ENCODE measurements at places on chromosomes 16 and 17.

DNA sequence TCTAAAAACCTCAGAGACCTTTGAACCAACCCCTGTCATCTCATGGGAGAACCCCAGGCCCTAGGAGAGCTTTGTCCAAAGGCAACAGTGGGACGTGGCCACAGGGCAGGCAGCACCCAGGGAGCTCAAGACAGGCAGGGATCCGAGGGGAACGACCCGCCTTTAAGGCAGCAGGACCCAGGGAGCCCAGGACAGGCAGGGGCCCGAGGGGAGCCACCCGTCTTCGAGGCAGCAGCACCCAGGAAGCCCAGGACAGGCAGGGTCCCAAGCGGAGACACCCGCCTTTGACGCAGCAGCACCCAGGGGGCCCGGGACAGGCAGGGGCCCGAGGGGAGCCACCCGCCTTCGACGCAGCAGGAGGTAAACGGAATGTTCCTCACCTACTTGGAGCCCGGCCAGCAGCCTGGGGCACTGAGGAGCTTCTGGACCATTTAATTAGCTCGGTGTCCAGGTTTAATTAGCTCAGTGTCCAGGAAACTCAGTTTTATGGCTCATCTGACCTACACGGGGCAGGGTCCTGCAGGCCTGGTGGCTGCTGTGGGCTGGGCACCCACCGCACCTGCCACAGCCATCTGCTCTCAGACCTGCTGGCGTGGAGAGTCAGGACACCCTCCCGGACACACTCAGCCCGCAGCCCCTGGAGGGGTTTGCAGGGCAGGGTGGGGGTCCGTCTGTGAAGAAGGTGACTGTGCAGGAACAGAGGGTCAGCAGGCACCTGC lies 24.4 kb downstream of the PIEZO1 start:
- DNase-seq = no peak

DNA sequence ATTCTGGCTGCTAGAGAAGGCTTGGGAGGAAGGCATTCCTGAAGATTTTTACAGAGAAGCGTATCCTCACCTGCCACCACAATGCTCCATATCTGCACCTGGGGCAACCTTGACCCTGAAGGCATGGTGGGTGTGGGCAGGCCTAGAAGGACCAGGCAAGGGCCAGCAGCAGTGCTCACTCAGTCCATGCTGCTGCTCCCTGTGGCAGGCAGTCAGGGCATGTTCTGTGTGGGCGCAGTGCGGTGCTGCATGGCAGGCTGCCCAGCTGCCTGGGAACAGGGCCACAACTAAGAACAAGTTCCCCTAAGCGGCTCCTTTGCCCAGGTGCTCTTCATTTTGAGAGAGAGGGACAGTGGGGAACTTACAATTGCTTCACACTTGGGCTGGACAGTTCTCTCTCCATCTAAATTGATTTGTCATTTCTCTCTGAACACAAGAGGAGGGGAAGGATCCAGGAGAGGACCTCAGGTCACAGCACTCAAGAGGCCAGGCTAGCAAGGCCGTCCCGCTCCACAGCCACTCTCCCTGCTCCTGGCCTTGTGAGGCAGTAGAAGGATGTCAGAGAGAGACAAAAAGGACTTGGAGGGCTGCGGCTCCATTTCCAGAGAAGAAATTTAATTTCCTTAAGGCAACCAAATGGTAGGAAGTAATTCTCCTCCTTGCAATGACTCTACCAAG lies 158.8 kb downstream of the AATF start:
- no peak for DNase-seq

GRCh38 chr17:46167826-46168569 lies 25.2 kb downstream of the KANSL1 start:
- no peak for DNase-seq

GRCh38 chr17:45098869-45099616 lies 33.3 kb downstream of the PLCD3 start:
- DNase-seq = peak; percentile 69

GRCh38 chr16:17345043-17345442 lies 125.7 kb downstream of the XYLT1 start:
- DNase-seq = no peak

DNA sequence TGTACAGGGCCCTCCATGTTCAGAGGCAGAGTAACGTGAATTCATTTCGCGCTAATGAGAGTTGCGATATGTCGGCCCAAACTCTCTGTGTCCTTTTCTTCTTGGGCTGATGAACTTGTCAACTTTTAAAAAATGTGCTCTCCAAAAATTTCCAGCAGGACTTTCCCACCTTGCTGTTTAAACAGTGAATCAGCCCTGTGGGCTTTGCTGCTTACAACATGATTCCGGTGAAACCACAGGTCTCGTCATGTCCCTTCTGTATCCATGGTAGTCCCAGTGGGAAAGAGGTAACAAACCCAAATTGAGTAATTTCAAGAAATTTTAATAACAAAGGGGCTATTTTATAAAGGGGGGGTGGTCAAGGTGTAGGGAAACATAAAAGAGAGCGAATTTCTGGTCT lies 612.9 kb downstream of the MAF start:
- DNase-seq = no peak

DNA sequence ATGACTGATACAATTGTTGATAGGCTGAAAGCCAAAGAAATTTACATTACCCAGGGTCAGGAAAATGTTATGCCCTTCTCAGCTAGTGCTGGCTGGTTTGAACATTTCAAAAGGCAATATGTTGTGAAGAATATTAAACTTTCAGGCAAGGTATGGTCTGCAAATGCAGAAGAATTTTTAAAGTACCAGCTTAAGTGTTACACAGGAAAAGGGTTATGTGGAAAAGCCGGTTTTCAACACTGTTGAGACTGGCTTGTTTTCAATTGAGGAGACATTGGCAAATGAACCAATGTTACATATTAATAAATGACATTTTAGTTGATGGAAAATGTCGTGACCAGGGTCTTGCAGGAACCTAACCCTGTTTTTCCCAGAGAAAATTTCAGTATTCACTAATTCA lies 215.8 kb upstream of the TBX2 start:
- DNase-seq = no peak

DNA sequence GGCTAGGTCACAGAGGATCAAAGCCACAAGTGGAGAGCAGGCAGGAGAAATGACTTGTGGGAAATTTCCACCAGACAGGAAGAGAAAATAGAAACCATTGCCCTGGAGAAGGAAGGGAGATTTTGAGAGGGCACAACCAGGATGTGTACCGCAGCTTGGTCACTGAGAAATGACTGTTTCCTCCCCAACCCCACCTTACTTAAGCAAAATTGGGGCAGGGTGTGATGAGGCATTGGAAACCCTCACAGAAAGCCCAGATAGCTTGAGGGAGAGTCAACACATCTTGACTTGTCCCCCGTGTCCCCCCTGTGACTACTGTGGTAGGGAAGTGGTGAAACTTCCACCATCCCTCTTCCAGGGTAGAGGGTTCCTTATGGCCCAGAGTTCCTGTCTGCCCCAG lies 113.5 kb upstream of the FAM20A start:
- no peak for DNase-seq

DNA sequence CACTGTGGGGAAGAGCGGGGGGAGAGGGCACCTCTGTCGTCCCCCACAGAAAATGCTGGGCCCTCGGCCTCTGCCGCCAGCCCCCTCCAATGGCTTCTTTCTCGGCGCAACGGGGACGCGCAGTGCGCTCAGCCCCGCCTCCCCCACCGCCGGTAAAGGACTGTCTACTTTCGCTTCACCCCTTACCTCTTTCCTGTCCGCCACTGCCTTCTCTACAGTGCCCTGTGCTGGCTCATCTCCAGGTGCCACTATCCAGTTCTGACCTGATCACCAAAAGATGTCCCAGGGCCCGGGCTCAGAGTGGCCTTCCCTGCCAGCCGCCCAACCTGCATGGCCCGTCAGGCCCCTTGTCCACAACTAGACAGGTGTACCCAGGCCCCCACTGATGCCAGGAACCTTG lies 7.3 kb downstream of the ENDOV start:
- DNase-seq = no peak

GRCh38 chr16:53115047-53115446 lies 60.3 kb downstream of the CHD9 start:
- DNase-seq = no peak
